Activated CD4-positive, alpha-beta T cell treated with anti-CD3 and anti-CD28 coated beads for 36 hours (primary cell): ENCODE measurements at places on chromosomes 12 and 14. TPM values are rescaled to one million over a fixed set of nuclear protein-coding genes. Genes with fewer than 3 reads are reported as not detected.

DNA sequence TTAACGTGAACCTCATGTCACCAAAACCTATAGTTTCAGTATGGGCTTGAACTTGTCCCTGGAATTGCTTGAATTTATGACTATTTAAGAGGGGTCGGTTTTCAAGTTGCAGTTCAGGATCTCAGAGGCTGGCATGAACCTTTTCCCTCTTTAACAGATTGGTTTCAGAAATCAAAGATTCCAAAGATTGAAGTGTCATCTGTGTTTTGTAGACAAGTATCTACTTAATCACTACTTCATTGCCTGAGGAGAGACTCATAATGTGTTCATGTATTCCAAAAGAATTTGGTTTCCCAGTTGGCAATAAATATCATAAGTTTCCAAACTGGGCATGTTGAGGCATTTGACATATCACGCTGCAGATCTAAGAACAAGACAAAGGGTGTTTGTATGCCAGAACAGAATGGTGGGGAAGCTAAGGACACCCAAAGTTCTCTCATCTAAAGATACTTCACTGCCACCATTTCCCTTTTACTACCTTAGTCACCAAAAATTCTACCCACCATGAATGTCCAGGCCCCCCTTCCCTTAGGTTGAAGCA is 199.5 kb downstream of the NUAK1 start:
- H3K36me3 ChIP-seq = no peaks in the 10 kb centered on the region
- DNase-seq = no peak

PLBD1 gene
- total RNA-seq = not detected

SYCP3 gene
- total RNA-seq = not detected

EML1 gene
- total RNA-seq = 1.7 TPM

CCDC197 gene
- total RNA-seq = 0.53 TPM

KLRC1 gene
- total RNA-seq = not detected

- H3K27me3 ChIP-seq = peaks cover 18% of the 10 kb centered on the region
- H3K4me1 ChIP-seq = peaks cover 25% of the 10 kb centered on the region
- no peak overlapping the region for H3K27ac ChIP-seq
- H3K4me3 ChIP-seq = no peak overlapping the region
These were observed 23.1 kb upstream of the IL22 start for GRCh38 chr12:68276402-68276930.

- no peak overlapping the region for H3K27ac ChIP-seq
- H3K36me3 ChIP-seq = no peaks in the 10 kb centered on the region
- DNase-seq = no peak
- no peak overlapping the region for H3K4me3 ChIP-seq
- H3K4me1 ChIP-seq = no peaks in the 10 kb centered on the region
- peaks cover 13% of the 10 kb centered on the region for H3K27me3 ChIP-seq
These were observed 34.0 kb downstream of the GRIN2B start for GRCh38 chr12:13947276-13947946.

DNA sequence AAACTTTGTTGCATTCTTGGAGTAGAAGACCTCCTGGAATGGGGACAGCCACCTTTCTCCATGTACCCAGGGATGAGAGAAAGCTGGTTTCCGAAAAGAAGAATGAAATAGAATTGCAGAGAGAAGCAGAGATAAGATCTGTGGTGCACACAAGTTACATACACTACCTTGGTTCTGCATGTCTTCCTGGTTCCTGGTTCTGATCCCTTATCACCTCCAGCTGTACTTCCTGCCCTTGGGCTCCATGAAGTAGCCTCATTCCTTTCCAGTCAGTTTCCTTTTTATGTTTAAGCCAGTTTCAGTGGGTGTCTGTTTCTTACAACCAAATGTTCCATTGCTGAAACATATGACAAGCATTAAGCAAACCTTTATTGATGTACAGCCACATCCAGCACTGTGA is 69.3 kb downstream of the FBXW8 start:
- H3K4me1 ChIP-seq = peaks cover 6% of the 10 kb centered on the region
- H3K27me3 ChIP-seq = no peaks in the 10 kb centered on the region
- no peak overlapping the region for H3K4me3 ChIP-seq
- DNase-seq = no peak
- peaks cover 2% of the 10 kb centered on the region for H3K36me3 ChIP-seq
- H3K27ac ChIP-seq = no peak overlapping the region

TCL1A gene
- total RNA-seq = not detected

PHLDA1 gene
- 14.3 TPM for total RNA-seq

IL23A gene
- 18.5 TPM for total RNA-seq

GRCh38 chr14:73463411-73463810 is 5.1 kb upstream of the NUMB start:
- DNase-seq = peak; percentile 73
- peaks cover under 1% of the 10 kb centered on the region for H3K36me3 ChIP-seq
- no peaks in the 10 kb centered on the region for H3K27me3 ChIP-seq

DNA sequence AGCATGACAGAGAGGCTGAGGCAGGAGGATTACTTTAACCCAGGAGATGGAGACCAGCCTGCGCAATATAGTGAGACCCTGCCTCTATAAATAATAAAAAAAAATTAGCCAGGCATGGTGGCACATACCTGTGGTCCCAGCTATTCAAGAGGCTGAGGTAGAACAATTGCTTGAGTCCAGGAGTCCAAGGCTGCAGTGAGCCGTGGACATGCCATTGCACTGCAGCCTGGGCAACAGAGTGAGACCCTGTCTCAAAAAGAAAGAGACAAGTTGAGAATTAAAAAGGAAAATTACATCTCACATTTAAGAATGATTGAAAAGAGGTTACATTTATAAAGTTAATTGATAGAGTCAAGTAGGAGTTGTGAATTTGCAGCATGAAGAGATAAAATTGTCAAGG is 91.4 kb upstream of the TMPO start:
- no peaks in the 10 kb centered on the region for H3K4me1 ChIP-seq
- no peaks in the 10 kb centered on the region for H3K36me3 ChIP-seq
- H3K27ac ChIP-seq = no peak overlapping the region
- H3K4me3 ChIP-seq = no peak overlapping the region

GRCh38 chr14:93743270-93744060 is 44.8 kb downstream of the PRIMA1 start:
- H3K4me1 ChIP-seq = no peaks in the 10 kb centered on the region
- no peaks in the 10 kb centered on the region for H3K36me3 ChIP-seq
- no peaks in the 10 kb centered on the region for H3K27me3 ChIP-seq
- H3K4me3 ChIP-seq = no peak overlapping the region
- no peak overlapping the region for H3K27ac ChIP-seq

DNA sequence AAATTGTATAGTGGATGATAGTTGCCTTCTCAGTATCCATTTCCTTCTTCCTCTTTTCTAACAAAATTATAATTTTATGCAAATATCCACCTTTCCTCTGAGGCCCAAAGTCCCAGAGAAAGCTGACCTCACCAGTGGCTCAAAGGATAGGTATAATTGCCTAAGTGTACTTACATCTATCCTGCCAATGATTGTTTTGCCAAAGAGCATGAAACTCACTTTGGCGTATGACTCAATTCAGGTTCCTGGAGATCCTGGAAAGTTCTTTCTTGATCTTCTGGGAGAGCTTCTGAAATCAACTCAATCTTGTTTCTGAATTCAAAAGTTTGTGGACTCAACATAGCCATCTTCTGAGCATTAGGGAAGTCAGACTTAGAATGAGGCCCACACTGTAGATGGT is 10.5 kb upstream of the RBM25 start:
- H3K4me1 ChIP-seq = no peaks in the 10 kb centered on the region
- H3K36me3 ChIP-seq = no peaks in the 10 kb centered on the region
- H3K27me3 ChIP-seq = no peaks in the 10 kb centered on the region
- H3K27ac ChIP-seq = no peak overlapping the region

- DNase-seq = no peak
- no peak overlapping the region for H3K27ac ChIP-seq
- no peaks in the 10 kb centered on the region for H3K27me3 ChIP-seq
These were observed 58.7 kb upstream of the NCOR2 start for GRCh38 chr12:124625867-124626675.

GRCh38 chr12:115492553-115492952 is 784.9 kb downstream of the MED13L start:
- H3K4me1 ChIP-seq = no peaks in the 10 kb centered on the region
- H3K27ac ChIP-seq = no peak overlapping the region
- no peak for DNase-seq
- no peak overlapping the region for H3K4me3 ChIP-seq
- H3K27me3 ChIP-seq = no peaks in the 10 kb centered on the region
- no peaks in the 10 kb centered on the region for H3K36me3 ChIP-seq

GRCh38 chr12:91918431-91918830 is 227.2 kb downstream of the BTG1 start:
- H3K27ac ChIP-seq = no peak overlapping the region
- DNase-seq = no peak
- no peaks in the 10 kb centered on the region for H3K36me3 ChIP-seq
- H3K4me1 ChIP-seq = peaks cover 26% of the 10 kb centered on the region

STYK1 gene
- not detected for total RNA-seq

GRCh38 chr12:88638388-88638787 is 58.1 kb upstream of the KITLG start:
- H3K27ac ChIP-seq = no peak overlapping the region
- H3K4me3 ChIP-seq = no peak overlapping the region
- no peaks in the 10 kb centered on the region for H3K4me1 ChIP-seq
- DNase-seq = no peak

DNA sequence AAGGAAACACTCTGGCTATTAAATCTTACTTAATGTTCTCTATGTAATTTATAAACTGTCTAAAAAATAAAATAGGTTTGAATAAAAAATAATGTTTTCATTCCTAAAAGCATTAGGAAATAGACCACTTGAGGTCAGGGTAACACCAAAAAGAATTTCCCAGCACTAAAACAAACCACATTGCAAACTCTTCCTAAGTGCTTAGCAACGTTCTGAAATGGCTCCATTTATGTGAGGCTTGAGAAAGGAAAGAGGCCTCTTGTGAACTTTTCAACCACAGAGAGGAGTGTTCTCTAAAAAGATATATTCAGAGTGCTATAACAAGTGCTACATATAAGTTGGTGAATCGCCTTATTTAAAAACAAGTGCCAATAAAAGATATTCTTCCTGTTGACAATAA is 42.7 kb downstream of the ALX1 start:
- DNase-seq = no peak
- H3K27ac ChIP-seq = no peak overlapping the region
- no peaks in the 10 kb centered on the region for H3K4me1 ChIP-seq
- no peak overlapping the region for H3K4me3 ChIP-seq
- no peaks in the 10 kb centered on the region for H3K27me3 ChIP-seq

DNA sequence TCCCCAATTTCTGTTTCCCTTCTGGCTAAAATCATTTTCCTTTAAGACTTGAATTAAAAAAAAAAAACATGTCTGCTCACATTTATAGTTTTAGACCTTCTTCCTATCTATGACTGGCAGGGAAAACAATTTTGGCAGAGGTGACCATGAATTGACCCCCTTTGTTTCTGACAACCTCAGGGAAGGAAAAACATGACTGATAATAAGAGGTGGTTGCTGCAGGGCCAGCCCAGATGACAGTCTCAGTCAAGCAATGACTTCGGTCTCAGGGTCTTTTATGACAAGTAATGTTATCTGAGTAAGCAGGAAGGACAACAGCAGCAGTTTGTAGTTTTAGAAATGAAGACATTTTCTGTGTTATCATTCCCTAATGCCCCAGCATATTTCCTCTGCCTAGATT is 430.9 kb downstream of the LRIG3 start:
- no peaks in the 10 kb centered on the region for H3K4me1 ChIP-seq
- peaks cover 1% of the 10 kb centered on the region for H3K27me3 ChIP-seq
- H3K4me3 ChIP-seq = no peak overlapping the region
- H3K36me3 ChIP-seq = no peaks in the 10 kb centered on the region

DNA sequence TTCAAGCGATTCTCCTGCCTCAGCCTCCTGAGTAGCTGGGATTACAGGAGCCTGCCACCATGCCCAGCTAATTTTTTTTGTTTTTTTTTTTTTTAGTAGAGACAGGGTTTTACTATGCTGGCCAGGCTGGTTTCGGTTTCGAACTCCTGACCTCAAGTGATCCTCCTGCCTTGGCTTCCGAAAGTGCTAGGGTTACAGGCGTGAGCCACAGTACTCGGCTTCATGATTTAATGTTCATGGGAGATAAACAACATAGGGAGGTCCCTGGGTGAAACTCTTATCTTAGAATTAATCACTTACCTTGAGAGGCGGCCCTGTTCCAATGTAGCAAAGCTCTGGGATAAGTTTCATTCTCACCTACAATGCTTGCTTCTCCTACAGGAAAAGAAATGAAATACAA is 48.3 kb downstream of the SEL1L start:
- H3K4me1 ChIP-seq = peaks cover 3% of the 10 kb centered on the region
- peaks cover 41% of the 10 kb centered on the region for H3K36me3 ChIP-seq
- H3K4me3 ChIP-seq = no peak overlapping the region
- no peaks in the 10 kb centered on the region for H3K27me3 ChIP-seq

APAF1 gene
- 16.5 TPM for total RNA-seq

DNA sequence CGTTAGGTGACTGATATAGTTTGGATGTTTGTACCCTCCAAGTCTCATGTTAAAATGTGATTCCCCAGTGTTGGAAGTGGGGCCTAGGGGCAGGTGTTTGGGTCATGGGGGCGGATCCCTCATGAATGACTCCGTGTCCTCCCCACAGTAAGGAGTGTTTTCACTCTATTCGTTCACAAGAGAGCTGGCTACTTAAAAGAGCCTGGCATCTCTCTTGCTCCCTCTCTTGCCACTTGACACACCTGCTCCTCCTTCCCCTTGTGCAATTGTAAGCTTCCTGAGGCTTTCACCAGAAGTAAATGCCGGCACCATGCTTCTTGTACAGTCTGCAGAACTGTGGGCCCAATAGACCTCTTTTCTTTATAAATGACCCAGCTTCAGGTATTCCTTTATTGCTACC is 2.6 kb downstream of the IFI27L2 start:
- H3K27me3 ChIP-seq = no peaks in the 10 kb centered on the region
- H3K4me1 ChIP-seq = peaks cover 19% of the 10 kb centered on the region
- no peak for DNase-seq
- no peak overlapping the region for H3K4me3 ChIP-seq
- no peaks in the 10 kb centered on the region for H3K36me3 ChIP-seq
- no peak overlapping the region for H3K27ac ChIP-seq

DNA sequence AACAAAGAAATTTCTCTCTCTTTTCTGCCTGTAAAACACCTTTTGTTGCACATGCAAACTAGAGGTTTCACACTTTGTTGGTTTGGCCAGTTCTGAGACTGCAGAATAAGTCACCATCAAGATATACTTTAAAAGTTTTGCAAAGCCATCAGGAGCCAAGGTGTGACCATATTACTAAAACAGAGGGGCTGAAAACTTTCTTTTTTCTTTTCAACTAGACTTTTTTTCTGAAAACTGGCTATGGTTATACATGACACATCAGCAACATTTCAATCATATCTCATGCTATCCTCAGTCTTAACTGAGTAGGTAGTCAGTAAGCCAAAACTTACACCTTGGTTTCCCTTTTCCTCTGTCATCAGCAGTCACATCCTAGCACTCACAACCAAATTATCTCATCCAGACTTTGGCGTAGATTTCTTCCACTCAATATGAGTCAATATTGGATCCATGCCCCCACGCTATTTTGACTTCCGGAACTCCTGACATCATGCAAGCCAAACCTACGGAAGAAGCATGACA is 4.1 kb upstream of the IFNG start:
- peaks cover 9% of the 10 kb centered on the region for H3K4me1 ChIP-seq
- H3K4me3 ChIP-seq = no peak overlapping the region
- peaks cover 2% of the 10 kb centered on the region for H3K36me3 ChIP-seq
- peak; percentile 21 for DNase-seq
- H3K27me3 ChIP-seq = no peaks in the 10 kb centered on the region
- no peak overlapping the region for H3K27ac ChIP-seq

GSG1 gene
- total RNA-seq = not detected
